ENCODE measurements at places on chromosomes 1 and 21. TPM values are rescaled to one million over a fixed set of nuclear protein-coding genes. Genes with fewer than 3 reads are reported as not detected.

DNA sequence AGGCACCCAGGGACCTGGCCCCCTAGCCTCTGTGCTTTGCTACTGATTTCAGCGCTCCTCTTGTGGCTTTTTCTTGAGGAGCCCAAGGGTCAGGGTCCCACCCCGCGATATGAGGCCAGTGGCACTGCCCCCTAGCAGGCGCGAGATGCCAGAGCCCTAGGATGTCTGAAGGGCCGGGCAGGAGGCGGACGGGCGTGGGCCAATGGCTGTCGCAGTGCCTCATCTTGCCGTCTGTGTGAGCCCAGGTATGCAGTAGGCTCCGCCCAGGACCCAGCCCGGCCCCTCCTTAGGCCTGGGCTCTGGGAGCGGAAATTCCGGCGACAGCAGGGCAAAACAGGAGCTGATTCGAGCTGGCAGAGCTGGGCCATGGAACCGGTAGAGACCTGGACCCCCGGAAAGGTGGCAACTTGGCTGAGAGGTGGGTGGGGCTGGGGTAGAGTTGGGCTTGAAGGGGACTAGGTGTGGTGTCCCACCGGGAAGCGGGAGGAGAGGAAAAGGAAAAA, at the start of gene CNKSR1:
TSS of gene CNKSR1 (plus strand) at position 310 of the 503 bp plus-strand sequence. CDS start at position 367, 57 bp downstream.
- DNase-seq = no peak

GRCh38 chr1:198352975-198353695, 187.3 kb downstream of the ATP6V1G3 start:
- no peak for DNase-seq

DNA sequence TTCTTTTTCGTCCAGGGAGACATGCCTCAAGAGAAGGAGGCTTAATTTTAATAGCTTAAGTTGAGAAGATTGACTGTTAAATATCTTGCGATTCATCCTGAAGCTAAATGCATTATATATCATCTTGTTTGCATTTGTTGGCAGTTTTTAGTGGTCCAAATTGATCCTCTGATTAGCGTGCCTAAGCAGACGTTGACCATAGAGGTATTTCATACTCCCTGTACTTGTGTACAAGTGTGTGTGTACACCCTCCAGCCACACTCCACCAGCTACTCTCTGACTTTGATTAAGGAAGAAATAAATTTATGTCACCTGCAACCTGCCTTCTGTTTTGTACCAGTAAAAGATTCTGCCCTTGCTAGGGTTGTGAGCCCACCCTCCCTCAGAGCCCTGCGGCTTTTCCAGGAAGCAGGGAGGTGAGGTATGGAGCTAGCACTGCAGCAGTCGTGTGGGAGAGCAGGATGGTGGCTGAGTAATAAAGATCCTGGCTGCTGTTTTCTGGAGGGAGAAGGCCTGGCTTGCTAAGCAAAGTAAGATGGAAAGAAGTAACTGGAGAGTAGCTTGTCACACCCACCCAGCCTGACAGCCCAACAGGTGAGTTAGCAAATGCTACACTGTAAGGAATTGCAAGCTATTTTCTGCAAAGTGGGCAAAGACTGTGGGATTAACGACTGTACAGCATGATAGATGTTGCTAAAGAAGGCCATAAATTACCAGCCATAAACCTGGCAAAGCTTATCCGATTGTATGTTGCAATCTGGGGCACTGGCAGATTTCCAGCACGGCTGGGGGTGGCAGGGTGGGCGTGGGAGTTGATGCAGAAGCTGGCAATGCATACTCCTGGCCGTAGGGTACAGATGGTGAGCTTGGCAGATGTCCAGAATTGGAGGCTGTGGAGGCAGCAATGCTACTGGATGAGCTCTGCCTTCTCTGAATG, 170.2 kb downstream of the TNR start:
- DNase-seq = no peak

The KCNQ4 gene
- 0.33 TPM for total RNA-seq

The RIMKLA gene
- 0.09 TPM for total RNA-seq

Measured in liver (tissue), 10 donors.